ENCODE measurements at places on chromosomes 1 and 21.

DNA sequence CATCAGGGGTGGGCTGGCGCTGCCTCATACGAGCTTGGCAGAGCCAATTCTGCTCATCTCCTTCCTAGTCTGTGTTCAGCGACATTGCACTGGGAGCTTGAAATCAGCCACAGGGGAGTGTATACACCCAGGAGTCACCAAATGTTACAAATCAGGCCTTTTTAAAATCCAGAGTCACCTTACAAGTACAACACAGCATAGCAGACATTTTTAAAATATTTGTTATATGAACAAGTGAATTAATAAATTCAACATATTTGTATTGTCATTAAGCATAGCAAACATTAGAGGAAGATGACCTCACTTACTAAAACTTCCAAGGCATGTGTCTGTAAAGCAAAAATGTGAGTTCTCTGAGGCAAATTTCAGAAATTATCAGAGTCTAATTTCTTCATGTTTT is 210.0 kb downstream of the HLX start:
- DNase-seq = no peak

- DNase-seq = no peak
Measured at GRCh38 chr21:33478935-33479678, 667 bp downstream of the TMEM50B start.

- DNase-seq = no peak
Measured at GRCh38 chr1:106456832-106457231, 599.6 kb upstream of the PRMT6 start.

- no peak for DNase-seq
Measured at GRCh38 chr1:199122532-199123311, 483.9 kb downstream of the PTPRC start.

- no peak for DNase-seq
Measured at GRCh38 chr1:78533527-78533926, 42.8 kb downstream of the PTGFR start.

- no peak for DNase-seq
Measured at GRCh38 chr1:39115271-39116110, 89.0 kb upstream of the MACF1 start.

DNA sequence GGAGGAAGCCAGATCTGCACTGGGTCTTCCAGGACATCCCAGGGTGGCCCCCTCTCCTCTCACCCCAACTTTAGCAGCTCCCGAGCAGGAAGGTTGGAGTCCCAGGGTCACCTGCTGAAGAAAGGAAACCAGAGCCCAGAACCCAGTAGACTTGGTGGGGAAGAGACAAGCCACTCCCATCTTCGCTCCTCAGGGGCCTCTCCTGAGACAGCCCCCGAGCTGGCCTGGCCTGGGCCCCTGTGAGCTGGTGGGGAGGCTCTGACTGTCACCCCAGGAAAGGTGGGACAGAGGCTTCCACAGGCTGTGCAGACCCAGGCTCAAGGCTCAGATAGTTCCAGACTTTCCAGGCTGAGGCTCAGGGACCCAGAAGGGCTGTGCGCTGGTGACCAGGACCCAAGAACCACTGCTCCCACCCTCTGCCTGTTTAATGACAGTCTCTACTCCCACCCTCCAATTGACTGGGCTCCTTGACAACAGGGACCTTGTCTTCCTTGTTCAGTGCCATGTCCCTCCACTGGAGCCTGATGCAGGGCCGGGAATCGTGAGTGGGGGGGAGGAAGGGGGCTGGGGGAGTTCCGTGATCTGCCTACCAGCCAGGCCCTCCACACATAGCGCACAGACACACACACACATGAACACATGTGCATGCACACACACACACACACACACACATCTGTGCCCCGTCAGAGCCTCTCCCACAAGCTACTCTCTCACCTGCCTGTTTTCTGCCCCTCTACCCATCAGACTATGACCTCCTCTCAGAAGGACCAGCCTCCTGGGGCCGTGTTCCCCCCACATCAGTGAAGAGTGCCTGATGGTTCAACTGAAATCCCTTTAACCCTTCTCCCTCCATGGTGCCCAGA is 401.2 kb downstream of the MATN1 start:
- no peak for DNase-seq

- DNase-seq = no peak
Measured at GRCh38 chr1:247115545-247115944, 11.4 kb upstream of the ZNF669 start.

GRCh38 chr1:82920418-82921248 is 1078.3 kb downstream of the TTLL7 start:
- DNase-seq = no peak

DNA sequence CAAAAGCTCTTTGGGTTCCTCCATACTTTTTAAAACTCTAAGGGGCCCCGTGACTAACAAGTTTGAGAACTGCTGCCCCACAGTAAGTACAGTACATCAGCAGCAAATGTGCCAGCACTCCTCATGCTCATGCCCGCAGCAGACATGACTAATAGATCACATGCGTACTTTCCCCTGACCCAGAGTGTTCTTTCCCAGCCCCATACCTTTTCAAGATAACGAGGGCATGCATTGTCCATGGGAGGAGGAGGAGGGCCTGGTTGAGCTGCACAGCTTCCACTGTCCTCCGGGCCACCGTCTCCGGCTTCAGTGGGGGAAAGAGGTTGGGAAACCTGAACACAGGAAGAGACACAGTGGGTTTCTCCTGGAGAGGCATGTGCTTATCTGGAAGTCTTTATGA is 45.5 kb downstream of the DHRS3 start:
- DNase-seq = no peak

GRCh38 chr1:244383278-244383884 is 68.3 kb downstream of the ADSS2 start:
- no peak for DNase-seq

GRCh38 chr1:8602471-8603219 is 214.8 kb downstream of the RERE start:
- no peak for DNase-seq

DNA sequence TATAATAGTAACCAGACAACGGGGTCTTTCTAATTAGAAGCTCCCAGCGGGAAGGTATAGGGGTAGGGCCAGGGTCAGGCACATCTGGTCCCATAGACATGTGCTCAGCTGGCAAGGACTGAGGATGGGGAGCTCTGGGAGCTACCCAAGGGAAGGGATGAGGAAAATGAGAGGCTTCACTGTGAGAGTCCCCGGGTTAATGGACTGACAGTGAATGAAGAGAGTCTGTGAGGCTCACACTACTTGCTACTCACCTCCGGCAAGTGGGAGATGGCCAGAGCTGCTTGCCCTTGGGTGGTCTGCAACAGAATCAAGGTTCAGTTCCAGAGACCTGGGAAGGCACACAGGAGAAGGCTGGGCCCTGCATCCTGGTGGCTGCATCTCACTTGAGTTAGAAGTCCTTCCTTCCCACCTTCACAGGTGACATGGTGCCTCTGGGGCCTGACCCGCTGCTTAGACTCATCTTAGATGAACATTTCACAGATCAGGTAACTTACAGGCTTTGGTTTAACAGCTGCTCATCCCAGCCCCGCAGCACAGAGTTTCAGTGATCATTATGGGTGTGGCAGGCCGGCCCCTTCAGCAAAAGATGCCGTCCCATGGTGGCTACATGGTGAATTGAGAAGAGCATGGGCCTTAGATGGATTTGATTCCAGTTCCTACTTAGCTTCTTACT is 31.7 kb downstream of the EIF2D start:
- DNase-seq = no peak

All from NCI-H1436 treated with DMSO at 0.1 percent for 48 hours (cell line).